ENCODE measurements at places on chromosomes 6 and 20.

DNA sequence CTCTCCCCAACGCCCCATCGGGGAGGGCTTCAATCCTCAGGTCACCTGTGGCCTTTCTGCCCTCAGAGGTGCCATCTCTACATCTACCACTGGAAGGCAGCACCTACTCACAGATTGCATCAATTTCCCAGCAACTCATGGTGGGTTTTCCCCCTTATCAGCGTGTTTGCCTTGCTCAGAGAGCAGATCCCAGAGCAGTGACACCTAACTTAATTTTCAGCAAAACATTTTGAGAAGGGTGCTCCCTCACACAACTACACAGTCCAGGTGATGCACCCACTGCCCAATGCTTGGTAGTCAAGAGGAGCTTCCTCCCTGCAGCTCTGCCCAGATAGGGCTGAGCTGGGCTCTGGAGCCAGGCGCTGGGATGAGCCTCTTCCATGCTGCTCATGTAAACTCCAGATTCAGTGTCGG, 48.2 kb downstream of the PLG start:
- no peak for DNase-seq

GRCh38 chr6:13091192-13091591, 237.1 kb downstream of the TBC1D7 start:
- DNase-seq: no peak

DNA sequence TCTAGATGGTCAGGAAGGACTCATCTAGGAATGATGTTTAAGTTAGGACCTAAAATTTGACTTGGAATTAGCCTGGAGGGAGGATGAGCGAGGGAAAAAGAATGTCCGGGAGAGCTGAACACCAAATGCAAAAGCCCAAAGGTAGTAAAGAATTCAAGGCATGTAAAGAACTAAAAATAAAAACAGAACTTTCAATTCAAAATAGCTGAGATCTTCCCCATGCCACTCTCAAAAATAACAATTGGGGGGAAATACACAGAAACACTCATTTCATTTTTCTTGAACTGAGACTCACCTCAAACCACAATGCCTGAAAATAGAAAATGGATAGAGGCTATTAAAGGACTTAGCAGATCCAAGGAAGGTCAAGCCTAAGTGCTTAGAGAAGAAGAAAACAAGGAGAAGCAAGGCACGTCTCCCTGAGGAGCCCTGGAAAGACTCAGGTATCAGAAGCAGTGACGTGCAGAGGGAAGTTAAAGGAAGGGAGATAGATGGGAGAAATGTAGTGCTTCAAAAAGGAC, 10.4 kb downstream of the PXT1 start:
- no peak for DNase-seq

DNA sequence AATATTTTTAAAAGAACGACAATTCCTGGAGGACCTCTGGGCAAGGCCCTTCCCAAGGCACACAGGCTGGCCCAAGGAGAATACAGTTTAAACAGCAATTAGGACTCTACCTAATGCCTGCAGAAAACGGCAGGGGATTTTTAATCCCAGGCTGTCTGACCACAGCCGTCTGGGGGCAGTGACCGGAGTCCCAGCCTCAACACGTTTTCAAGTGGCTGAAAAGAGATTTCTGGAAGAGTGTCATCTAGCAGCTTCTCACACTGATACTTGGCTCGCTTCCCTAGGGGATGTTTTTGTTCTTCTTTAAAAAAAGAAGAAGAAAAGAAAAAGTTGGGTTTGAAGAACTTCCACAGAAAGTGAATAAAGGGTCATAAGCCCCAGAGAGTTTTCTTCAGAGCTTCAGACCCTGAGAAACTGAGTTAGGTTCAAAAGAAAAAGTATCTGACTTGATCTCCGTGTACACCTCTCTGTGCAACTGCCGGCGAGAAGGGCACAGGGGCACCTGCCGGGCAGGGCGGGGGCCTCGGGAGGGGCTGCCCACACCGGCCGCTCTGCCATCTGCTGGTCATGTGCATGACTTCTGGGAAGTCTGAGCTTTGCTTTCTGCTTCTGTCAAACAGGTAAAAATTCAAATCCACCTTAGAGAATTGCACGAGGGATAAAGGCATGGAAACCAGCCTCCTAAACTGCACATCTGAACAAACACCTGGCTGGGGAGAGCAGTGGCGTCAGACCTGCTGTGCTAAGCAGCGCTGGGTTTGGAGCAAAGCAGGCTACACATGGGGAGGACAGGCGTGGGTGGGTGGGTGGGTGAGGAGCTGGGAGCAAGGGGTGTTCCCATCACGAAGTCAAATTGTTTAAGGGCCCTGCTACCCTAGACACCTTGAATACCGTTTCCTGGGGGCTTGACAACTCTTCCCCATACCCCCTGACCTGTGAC, 33.0 kb downstream of the RRBP1 start:
- DNase-seq: no peak

- no peak for DNase-seq
Measured at GRCh38 chr20:50153153-50153499, 397 bp downstream of the PEDS1 start.

GRCh38 chr6:158684745-158685324, 35.0 kb downstream of the SYTL3 start:
- no peak for DNase-seq

- no peak for DNase-seq
Measured at GRCh38 chr6:95387845-95388244, 189.5 kb upstream of the MANEA start.

DNA sequence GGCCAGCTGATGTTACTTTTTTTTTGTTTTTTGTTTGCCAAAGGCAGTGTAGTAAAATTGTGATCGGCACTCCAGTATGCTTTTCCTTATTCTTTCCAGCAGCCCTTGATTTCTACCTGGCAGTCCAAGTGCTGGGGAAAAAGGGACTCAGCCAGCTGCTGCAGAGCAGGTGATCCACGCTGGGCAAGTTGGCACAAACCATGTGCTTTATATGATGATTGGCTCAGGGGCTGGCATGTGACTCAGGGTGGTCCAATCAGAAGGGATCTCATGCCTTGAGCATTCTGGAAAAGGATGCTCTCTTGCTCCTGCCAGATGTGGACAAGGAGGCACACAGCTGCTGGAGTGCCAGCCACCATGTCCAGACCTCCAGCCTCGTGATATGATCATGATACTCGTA, 54.5 kb downstream of the SULF2 start:
- no peak for DNase-seq

- DNase-seq: no peak
Measured at GRCh38 chr6:158353883-158354877, 41.9 kb downstream of the TULP4 start.

GRCh38 chr6:106790149-106790770, 160.9 kb downstream of the QRSL1 start:
- no peak for DNase-seq

DNA sequence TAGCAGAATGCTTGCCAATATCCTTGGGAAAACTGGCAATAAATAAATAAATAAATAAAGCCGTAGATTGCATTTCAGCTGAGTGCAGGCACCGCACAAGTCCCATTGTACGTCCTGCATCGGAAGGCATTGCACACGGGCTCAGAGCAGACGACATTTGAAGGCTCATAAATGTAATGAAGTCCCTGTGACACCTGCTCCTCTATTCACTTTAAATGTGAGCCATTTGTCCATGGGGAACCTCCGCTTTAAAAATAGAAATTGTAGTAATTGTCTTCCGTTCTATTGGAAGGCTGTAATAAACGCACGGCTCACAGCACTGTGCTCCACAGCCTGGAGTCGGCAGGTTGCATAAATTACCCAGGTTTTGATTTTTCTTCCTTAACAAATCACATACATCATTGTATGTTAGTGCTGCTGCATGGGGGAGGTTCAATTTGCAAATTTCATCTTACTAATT, 32.6 kb downstream of the MYT1 start:
- DNase-seq: no peak

GRCh38 chr6:156183678-156184077, 593.5 kb upstream of the ARID1B start:
- DNase-seq: no peak

GRCh38 chr20:31967830-31968249, at the start of gene XKR7:
Gene XKR7, plus strand, starts transcription at chr20:31968151. Its CDS starts 25 bp downstream, at chr20:31968176.
- DNase-seq: peak; percentile 47

GRCh38 chr20:33702861-33703260, 16.7 kb upstream of the E2F1 start:
- DNase-seq: no peak

DNA sequence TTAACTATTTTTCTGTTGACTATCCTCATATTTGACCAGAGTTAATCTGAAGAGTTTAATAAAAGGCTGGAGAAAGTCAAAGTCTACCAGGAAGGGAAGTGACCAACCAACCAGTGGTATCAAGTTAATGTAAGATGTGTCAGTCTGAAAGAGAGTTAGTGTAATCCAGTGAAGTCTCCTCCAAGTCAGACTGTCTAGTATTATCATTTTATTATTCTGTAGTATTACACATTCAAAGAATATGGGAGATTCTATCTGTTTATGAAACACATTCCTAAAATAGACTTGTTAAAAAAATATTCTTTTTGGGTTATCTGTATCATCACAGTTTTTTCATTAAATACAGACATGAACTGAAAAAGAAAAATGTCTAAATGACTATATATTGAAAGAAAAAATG, 194.4 kb downstream of the BTBD9 start:
- DNase-seq: no peak

DNA sequence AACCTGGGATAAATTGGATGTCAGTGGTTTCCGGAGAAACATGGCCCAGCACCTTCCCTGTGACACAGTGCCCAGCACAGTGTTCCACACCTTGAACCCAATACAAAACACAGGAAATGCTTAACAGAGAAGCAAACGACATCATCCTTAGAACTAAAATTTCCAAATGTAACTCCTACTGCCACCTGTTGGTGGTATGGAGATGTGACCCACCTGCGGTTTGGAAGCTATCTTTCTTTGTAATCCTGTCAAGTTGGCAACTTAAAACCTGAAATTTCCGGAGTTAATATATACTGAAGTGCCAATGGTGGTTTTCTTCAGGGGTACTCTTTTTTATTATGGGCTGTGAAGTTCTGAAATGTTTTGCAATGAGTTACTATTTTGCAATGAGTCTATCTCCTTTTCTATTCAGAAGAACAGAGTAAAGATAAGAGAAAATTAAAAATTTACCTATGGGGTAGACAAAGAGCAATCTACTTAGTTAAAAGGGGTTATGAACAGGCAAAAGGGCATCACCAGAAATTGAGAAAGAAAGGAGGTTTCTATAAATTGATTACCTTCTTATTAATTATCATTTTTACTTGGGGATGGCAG, 658.8 kb downstream of the PTPRT start:
- no peak for DNase-seq

- DNase-seq: no peak
Measured at GRCh38 chr6:164273491-164273890, 859.0 kb downstream of the QKI start.

GRCh38 chr6:20025681-20026080, 186.6 kb downstream of the MBOAT1 start:
- no peak for DNase-seq

- DNase-seq: no peak
Measured at GRCh38 chr6:134802426-134803058, 147.4 kb downstream of the ALDH8A1 start.

- no peak for DNase-seq
Measured at GRCh38 chr20:19692685-19693119, 65.4 kb upstream of the RIN2 start.

DNA sequence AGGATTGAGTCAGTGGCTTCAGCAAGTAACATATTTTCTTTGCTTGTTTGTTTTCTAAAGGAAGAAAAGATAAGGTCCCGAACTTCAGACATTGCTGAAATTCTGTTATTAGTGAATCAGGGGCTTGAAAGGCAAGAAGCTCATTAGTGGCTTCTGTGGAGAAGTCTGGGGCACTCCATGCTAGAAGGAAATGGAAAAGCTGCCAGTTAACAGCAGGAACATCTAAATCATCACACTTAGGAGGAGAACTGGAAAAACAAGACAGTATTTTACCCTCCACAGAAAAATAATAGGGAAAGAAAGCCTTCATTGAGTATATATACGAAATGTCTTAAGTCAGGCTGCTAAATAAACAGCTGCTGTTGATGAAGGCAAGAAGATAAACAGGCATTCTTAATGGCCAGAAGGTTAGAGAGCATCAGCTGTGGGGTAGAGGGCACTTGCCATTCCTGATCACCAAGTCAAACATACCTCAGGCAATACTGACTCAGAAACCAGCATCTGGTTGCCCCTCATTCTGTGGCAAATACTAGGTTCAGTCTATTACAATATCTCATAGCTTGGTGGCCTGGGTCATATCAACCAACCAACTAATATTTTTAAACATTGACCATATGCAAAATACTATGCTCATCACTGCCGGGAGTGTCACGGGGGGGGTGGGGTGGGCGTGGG, 143.2 kb upstream of the TENT5A start:
- no peak for DNase-seq

DNA sequence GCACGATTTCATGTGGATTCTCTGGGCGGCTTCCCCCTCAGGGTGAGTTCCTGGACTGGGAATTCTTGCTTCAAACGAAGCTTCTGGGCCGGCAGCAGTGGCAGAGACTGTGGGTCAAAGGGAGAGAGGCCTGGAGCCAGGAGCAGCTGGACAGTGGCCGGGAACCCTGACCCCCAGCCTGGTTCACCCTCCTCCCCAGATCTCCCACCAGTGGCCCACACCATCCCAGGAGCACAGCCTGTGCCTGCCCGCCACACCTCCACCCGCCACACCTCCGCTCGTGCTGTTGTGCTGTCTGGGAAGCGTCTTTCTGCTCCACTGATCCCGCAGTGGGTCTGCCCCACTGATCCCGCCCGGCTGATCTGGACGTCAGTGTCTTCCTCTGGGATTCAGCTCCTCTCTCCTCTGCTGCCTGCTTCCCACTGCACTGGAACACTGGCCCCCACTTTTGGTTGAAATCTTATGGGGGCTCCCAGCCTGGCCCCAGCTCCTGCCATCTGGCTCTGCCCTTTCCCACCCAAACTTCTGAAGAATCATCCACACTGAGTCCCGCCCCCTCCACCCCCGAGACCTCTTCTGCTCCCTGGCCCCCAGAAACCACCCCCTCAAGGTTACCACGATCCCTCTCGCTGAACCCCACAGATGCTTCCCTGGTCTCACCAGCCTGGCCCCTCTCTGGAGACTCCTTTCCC, 9.8 kb downstream of the ZBP1 start:
- no peak for DNase-seq

DNA sequence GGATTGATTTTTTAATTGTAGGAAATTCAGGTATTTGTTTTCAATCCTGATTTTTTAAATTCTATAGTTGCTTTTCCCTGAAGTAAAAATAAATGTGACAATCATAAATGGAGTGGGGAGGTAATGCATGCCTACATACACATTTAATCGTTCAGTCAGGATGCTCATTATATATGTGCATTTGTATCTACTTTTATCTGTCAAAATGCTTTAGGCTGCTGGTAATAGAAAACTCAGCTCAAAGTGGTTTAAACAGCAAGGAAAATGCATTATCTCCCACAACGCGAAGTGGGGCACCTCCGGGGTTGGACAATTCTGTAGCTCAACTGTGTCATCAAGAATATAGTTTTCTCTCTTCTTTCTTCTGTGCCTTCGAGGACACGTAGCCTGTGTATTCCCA, 116.4 kb upstream of the SASH1 start:
- DNase-seq: no peak

DNA sequence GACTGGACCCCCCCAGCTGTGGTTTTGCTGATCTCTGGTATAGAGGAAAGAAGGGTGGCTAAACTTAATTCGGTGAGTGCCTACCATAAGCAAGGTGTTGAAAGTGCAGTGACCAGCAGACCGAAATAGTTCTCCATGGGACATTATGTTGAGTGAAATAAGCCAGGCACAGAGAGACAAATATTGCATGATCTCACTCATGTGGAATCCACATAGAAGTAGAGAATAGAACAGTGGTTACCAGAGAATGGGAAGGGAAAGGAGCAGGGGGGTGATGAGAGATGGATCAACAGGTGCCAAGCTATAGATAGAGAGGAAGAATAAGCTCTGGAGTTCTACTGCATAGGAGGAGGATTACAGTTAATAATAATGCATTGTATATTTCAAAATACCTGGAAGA, 9.7 kb upstream of the GCNT2 start:
- no peak for DNase-seq

Measured in HL-60 (cell line).